Stimulated activated naive CD4-positive, alpha-beta T cell treated with Interleukin-2 at 50 U/mL for 16 hours (primary cell): ENCODE measurements at places on chromosomes 3 and 15.

GRCh38 chr3:134449951-134450350 lies 35.8 kb downstream of the ANAPC13 start:
- DNase-seq, result no peak

DNA sequence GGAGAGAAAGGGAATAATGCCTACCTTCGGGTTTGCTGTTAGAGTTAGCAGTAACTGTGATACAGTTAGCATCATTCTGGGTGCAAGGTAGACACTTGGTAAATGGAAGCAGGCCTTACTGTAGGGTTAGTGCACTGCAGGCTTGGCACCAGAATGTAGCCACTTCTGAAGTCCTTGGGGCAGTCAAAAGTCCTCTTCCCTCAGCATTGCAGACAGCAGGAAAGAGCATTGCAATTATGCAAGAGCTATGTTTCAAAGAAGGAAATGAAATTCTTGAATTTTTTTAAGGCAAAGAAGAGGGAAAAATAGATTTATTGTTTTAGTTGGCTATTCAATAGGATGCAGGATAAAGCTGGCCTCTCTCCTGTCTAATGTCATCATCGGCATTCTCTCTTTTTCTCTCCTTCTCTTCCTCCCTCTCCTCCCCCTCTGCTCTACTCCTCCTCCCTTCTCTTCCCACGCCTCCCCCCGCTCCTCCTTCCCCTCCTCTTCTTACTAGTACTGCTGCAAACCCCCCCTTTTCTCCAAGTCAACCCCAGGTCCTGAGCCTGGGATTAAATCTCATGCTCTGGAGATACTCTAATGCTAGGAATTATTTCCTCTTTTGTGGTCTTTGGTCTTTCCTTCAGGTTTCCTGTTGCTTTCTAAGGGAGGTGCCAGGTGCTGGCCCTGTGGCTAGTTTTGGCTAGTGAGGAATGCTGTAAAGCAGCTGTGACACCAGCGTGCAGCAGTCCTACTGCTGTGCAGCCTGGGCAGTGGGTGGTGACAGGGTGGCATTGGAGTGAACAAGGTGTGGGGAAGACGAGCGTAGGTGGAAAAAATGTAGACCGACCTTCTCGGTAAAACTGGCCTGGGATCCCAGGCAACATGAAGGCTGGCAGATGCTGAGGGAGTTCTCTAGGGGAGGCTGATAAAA lies 21.7 kb downstream of the EEFSEC start:
- no peak for DNase-seq

GRCh38 chr3:43411429-43411828 lies 125.1 kb downstream of the SNRK start:
- no peak for DNase-seq

GRCh38 chr3:71264840-71265239 lies 318.7 kb downstream of the FOXP1 start:
- DNase-seq, result no peak

DNA sequence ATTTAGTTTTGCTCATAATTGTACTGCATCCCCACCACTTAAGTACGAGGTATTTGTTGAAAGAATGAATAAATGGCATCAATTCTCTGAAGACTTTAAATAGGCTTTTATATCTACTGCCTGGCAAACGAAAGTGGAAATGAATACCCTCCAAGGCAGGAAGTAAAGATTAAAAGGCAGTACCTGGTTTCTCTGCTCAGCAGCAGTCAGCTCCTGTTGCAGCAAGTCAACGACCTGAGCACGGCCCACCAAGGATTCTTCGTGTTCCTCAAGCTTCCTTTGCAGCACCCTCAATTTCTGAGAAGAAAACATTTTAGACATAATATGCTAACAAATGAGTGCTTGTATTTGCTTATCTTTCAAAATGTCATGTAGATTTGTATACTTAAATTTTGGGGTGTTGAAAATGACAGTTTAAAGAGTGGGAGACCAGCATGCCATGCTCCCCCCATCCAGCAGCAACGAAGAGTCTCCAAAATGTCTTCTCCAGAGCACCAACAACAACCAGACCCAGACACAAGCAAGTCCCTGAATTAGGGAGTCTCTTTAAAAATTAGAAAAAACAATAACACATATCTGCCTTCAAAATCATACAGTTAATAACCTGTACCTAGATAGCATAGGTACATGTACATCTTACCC lies 31.2 kb downstream of the GOLGB1 start:
- DNase-seq, result no peak

- DNase-seq, result no peak
Measured at GRCh38 chr3:194300382-194300758, 50.8 kb downstream of the CPN2 start.

DNA sequence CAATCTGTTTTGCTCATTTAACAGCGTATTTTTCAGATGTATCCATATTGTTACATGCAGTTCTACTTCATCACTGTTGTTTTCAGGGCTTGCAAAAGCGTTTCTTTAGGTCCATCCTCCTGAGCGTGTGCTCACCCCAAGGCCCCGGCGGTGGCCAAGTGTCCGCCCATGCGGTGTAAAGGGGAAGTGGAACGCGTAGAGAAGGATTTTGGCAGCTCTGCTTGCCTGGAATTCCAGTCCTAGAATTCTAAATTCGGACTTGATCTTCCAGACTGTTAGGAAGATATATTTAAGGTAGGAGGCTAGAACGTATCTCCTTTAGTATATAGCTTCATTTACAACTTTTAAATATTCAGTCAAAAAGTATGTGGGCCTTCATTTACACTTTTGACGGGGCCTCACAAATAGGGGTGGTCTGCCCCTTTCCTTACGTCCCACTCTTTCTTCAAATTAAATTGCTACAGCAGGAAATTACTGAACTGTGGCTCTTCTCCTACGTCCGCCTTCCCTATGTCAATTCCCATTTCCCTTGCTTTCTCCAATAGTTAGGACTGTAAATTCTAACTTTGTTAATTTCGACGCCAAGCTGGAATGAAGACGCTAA lies 609 bp upstream of the TBC1D23 start:
- no peak for DNase-seq
